ENCODE measurements at places on chromosomes 7 and 10.

GRCh38 chr10:95578619-95579018 is 17.4 kb upstream of the SORBS1 start:
- DNase-seq = no peak

- peak; percentile 42 for DNase-seq
These were observed 48.7 kb downstream of the PWWP2B start for GRCh38 chr10:132445516-132446194.

- DNase-seq = no peak
These were observed 6.8 kb upstream of the RASSF4 start for GRCh38 chr10:44952779-44953231.

DNA sequence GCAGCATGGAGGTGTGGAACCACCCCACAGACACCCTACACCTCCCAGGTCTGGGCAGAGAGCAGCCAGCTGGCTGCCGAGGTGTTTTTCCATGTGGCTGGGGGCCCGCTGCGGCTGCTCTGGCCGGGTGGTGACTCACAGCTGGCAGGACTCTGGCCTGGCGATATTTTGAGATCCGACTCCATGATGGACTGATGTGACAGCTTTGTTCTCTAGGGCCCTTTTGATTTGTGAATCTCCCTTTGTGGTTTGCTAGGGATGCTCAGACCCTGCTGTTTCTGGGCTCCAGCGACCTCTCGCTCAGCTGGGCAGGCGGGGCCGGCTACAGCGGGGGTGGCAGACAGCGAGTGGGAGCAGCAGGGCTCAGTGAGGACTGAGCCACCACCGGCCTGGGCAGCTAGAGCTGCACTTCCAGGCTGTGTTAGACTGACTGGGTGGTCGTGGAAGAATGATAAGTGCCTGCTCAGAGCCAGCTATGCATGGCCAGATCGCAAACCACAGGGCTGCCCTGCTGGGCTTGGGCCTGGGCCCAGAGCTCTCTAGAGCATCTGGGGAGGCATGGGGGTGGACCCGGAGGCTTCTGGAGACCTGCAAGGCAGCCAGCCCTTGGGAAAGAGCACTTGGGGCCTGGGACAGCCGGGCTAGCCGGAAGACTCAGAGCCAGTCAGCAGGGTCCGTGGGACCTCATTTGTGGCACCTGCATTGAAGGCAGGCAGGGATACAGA is 46.2 kb upstream of the GDF10 start:
- no peak for DNase-seq

DNA sequence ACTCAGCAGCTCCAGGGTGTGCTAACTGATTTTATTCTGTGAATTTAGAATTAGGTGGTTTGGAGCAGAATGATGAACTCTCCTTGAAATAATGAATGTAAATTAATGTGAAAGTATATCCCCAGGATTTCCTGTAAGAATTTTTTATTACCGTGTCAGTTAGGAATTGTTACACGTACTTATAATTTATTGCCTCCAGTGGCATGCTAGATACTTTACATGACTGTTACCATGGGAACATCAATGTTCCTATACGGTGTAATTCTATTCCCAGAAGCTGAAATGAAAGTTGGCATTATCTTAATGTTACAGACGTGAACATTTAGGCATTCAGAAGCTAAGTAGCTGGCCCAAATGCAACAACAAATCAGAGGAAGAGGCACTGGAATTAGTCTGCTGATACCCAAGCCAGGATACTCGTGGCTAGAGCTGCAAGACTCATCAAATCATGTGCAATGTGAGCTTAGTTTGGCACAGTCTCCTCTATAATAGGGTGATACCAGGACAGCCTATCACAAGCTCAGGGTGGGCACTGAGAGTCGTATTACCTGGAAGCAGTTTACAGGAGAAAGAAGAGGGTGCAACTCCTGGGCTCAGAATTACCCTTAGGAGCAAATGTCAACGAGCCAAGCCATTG is 30.0 kb upstream of the PRKAR2B start:
- DNase-seq = no peak

GRCh38 chr7:34838329-34838728 is 180.3 kb downstream of the NPSR1 start:
- DNase-seq = no peak

GRCh38 chr10:79405221-79405994 is 40.0 kb downstream of the ZCCHC24 start:
- no peak for DNase-seq

DNA sequence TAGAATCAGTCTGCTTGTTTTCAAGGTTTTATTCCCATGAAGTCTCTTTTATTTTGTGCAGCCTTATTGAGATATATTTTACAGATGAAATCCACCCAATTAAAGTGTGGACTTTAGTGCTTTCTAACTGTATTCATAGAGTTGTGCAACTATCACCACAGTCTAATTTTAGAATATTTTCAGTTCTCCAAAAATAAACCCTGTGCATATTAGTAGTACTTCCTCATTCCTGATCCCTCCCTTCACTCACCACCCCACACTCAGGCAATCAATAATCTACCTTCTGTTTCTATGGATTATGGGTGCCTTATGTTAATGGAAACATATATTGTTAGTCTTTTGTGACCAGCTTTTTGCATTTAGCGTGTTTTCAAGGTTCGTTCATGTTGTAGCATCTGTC is 185.7 kb upstream of the TMEM72 start:
- DNase-seq = peak; percentile 84

DNA sequence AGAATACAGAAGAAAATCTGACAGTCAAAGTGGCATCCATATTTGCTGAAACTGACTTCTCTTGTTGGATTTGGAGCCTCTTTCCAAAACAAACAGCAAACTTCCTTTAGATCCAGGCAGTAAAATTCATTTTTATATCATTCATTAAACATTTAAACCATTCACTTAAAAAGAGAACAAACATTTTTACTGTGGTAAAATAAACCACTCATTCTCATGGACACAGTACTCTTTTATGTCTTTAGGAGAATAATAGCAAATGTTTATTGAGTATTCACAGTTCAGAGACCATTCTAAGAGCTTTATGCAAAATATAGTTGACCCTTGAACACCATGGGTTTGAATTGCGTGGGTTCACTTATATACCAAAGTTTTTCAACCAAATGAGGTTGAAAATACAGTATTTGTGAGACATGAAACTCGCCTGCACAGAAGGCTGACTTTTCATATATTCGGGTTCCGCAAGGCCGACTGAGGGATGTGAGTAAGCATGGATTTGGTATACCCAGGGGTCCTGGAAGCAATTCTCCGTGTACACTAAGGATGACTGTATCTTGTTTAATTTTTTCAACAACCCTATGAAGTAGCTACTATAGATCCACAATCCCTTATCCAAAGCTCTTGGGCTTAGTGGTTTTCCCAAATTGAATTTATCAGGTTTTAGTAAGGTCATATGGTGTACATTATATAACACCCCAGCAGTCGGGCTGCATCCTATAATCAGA is 49.1 kb downstream of the ATXN7L1 start:
- DNase-seq = no peak

GRCh38 chr7:157016352-157017041 is 6.0 kb upstream of the MNX1 start:
- DNase-seq = no peak

- peak; percentile 85 for DNase-seq
These were observed 285.5 kb downstream of the TCF7L2 start for GRCh38 chr10:113235508-113235907.

DNA sequence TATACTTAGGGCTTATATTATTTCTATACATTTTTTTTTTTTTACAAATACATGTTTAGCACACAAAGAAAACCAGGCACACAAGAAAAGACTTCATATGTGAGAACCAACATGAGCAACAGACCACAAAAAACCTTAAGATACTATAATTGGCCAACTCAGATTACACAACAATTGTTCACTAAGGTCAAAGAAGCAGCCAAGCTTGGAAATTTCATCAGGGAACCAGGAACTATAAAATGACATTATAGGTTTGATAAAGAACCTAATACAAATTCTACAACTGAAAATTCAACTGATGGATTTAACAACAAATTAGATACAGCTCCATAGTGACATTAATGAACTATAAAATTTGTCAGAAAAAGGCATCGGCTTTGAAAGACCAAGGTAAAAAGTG is 4.4 kb upstream of the LUC7L2 start:
- peak; percentile 90 for DNase-seq

DNA sequence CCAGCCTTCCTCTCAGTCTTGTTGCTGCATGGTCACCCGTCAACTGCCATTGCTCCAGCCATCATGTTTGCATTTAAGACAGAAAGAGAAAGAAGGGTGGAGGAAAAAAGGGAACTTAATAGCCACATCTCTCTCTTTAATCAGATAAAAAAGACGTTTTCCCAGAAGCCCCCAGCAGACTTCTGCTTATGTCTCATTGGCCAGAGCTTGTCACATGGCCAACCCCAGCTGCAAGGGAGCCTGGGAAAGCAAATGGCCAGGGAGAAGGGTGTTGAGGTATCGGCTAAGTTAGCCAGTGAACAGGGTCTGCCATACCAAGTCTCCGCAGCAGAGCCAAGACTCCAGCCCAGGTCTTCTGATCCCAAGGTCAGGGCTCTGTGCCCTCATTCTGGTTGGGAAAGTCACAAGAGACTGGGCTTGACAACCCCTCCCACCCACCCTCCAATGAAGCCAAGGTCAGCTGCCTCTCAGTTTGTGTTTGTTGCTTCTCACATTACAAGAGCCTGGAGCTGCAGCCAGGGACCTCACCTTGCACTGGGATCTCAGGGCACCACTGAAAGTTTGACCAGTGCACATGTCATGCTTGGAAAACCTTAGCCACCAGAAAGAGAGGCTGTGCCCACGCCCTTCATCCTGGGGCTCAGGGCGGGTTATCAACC is 80.3 kb upstream of the LYZL2 start:
- DNase-seq = no peak

GRCh38 chr7:119596651-119597050 is 676.3 kb upstream of the KCND2 start:
- DNase-seq = no peak
